ENCODE measurements at places on chromosomes 7 and 10. TPM values are rescaled to one million over a fixed set of nuclear protein-coding genes. Genes with fewer than 3 reads are reported as not detected.

The WEE2 gene
- under 0.01 TPM for total RNA-seq

- no peak for DNase-seq
Measured at GRCh38 chr7:26504411-26505120, 212.9 kb downstream of the SNX10 start.

DNA sequence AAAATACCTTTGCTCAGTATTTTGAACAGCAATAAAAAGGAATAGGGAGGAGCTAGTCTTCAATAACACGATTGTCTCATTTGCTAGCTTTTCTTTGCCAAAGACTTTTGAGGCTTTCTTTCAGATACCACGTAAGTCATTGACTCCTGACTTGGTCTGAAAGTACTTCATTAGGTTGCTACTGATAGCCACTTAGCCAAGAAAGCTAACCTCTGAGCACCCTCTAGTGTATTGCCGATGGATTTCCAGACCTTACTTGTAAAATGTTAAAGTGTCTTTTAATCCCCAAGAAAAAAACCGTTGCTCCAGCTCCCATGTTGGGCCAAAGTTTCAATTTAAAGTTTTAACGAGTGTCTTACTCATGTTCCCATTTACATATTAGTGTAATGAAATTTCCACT lies 63.4 kb upstream of the STRIP2 start:
- no peak for DNase-seq

- DNase-seq: no peak
Measured at GRCh38 chr7:99720800-99721595, 14.0 kb downstream of the CYP3A7 start.

The TUBAL3 gene
- not detected for total RNA-seq

GRCh38 chr7:92909686-92910475 lies 73.5 kb upstream of the CDK6 start:
- DNase-seq: no peak

- DNase-seq: no peak
Measured at GRCh38 chr10:51700228-51700817, 928 bp upstream of the CSTF2T start.

The ACTL6B gene
- 163 TPM for total RNA-seq

DNA sequence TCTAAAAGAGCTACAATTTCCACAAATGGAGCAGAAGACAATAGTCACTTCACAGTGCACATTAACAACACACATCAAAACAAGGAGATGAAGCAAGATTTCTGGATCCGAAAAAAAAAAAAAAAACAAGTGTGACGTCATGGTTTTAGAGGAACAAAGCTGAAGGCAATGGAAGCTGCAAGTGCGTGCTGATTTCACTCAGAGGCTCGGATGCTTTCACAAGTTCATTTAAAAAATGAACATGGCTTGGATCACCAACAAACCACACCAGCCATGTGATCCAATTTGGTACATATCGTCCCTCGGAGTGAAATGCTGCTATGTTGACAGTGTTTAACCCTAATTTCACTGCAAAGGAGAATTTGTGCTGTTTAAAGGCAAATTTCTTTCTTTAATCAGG lies 337.0 kb upstream of the PRKCQ start:
- no peak for DNase-seq

DNA sequence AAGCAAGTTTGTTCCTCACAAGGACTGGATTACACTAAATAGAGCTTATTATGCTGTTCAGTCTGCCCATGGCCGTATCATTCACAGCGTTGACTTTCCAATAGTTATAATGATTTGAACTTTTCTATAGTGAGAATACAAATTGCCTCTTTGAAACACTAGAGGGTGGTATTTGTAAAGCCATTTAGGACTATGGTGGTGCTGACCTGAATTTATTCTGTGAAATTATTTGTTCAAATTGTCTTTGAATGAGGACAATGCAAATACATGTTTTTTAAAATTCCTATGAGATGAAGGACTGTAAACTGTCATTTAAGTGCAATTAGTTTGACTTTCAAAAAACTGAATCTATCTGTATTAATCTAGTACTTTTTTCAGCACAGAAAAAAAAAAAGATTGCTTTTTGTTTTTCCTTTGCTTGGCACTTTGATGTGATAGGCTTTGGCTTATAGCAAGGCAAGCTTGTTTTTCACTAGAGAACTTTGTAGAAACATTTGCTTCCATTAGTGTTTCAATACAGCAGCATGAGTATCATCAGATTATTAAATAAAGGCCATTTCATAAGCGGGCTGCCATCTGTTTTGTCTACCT lies 122.7 kb upstream of the TMEM229A start:
- DNase-seq: peak; percentile 6

The SHH gene
- 1.6 TPM for total RNA-seq

DNA sequence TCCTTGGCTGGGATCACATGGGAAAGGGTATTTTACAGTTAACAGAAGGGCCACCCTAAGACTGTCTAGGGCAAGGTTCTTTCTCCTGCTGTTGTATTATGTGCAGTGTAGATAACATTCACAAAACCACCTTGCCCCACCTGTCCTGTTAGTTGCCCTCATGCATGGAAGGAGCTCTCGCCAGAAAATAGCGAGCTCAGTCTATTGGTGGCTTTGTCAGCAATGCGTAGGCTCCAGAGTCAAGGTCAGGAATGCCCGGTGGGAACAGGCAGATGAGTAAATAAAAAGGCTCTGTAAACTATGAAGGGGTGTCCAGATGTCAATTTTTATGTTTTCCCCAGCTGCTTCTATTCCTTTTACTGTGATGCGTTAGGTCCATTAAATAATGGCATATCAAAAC lies 107.1 kb upstream of the WDR11 start:
- no peak for DNase-seq

DNA sequence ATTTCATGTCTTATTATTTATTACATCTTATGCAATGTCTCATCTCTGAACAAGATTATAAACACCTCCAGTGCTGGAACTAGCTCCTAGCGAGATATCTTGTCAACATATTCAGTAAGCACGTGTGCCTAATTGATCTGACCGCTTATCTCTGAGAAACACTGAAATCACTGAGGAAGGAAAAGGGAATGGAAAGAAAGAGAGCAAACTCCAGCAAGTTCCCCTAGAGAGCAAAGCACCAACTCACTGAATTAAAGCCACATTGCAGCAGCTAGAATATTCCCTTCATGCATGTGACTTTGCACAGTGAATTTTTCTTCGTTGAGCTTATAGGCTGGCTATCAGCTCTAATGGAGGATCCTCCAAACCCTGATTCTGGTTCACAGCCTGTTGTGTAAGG lies 177.1 kb upstream of the FRMD4A start:
- no peak for DNase-seq

The PPP1R17 gene
- total RNA-seq: 2.9 TPM

GRCh38 chr7:2048531-2048930 lies 184.2 kb downstream of the MAD1L1 start:
- DNase-seq: no peak

The PROSER2 gene
- 0.41 TPM for total RNA-seq

- no peak for DNase-seq
Measured at GRCh38 chr7:37663693-37664092, 19.9 kb upstream of the GPR141 start.
